ENCODE measurements at places on chromosomes 11 and 22.

DNA sequence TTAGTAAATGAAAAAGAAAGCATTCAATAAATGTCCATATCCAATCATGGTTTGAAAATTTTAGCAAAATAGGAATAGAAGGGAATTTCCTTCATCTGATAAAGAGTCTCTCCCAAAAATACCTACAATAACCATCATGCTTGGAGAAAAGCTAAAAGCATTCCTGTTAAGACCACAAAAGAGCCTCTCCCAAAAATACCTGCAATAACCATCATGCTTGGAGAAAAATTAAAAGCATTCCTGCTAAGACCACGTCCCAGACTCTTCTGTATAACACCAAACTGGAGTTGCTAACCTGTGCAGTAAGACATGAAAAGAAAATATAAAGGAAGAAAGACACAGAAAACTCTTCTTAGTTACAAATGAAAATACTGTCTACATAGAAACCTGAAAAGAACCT is 69.4 kb downstream of the LINC01488 start:
- DNase-seq: no peak

DNA sequence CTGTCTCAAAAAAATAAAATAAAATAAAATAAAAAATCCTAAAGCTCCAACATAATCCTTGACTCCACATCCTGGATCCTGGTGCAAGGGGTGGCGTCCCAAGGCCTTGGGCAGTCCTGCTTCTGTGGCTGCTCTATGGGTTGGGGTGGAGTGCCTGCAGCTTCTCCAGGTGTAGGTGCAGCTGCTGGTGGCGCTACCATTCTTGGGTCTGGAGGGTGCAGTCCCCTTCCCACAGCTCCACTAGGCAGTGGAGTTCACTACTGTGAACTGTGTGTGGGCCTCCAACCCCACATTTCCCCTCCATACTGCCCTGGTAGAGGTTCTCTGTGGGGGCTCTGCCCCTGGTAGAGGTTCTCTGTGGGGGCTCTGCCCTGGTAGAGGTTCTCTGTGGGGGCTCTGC is 6.9 kb upstream of the TBC1D22A start:
- no peak for DNase-seq

DNA sequence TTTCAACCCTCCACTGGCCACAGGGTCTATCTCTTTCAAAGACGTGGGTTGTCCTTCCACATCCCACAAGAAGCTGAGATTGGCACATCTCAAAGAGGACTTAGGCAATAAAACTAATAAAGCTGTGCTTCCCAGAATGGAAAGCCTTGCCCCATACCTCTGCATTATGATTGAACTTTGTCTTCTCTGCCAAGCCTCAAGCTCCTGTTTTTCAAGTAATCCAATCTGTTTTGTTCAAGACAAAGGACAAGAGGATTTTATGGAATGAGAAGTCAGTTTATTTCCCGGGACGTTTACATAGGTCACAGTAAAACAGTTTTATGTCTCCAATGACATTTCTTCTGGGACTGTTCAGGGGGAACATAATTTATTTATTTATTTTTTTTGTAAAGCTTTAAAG is 108.4 kb downstream of the GALNT18 start:
- no peak for DNase-seq

GRCh38 chr11:57427727-57428082 is 784 bp upstream of the SLC43A3 start:
- no peak for DNase-seq

Data from NCI-H748 treated with DMSO at 0.1 percent for 48 hours (cell line).